ENCODE measurements at places on chromosomes 11 and 22.
A peak's percentile ranks its signal among the peaks of the same experiment; 100 is the strongest.

GRCh38 chr11:2098691-2099515 lies 40.3 kb downstream of the IGF2 start:
- DNase-seq = no peak

- DNase-seq = no peak
Measured at GRCh38 chr22:18121954-18122554, 11.4 kb downstream of the TUBA8 start.

DNA sequence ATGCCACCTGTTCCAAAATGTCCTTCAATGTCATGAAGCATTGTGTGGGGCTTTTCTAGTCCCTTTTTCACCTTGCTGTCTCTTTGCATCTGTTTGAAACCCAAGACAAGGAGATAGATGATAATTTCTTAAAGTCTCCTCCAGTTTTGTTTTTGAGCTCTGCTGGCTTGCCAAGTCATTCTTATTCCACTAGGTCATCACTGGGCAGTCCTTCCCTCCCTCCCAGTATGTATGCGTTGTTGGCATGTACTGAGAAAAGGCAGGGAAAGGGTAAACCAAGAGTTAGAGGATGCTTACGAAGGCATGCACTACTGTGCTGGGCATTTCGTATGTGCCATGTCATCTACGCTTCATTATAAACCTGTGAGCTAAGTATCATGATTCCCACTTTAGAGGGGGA lies 78.6 kb downstream of the PARVA start:
- no peak for DNase-seq

- DNase-seq = no peak
Measured at GRCh38 chr11:116446048-116446941, 326.5 kb downstream of the BUD13 start.

- DNase-seq = no peak
Measured at GRCh38 chr22:32576553-32577253, 102.1 kb downstream of the FBXO7 start.

DNA sequence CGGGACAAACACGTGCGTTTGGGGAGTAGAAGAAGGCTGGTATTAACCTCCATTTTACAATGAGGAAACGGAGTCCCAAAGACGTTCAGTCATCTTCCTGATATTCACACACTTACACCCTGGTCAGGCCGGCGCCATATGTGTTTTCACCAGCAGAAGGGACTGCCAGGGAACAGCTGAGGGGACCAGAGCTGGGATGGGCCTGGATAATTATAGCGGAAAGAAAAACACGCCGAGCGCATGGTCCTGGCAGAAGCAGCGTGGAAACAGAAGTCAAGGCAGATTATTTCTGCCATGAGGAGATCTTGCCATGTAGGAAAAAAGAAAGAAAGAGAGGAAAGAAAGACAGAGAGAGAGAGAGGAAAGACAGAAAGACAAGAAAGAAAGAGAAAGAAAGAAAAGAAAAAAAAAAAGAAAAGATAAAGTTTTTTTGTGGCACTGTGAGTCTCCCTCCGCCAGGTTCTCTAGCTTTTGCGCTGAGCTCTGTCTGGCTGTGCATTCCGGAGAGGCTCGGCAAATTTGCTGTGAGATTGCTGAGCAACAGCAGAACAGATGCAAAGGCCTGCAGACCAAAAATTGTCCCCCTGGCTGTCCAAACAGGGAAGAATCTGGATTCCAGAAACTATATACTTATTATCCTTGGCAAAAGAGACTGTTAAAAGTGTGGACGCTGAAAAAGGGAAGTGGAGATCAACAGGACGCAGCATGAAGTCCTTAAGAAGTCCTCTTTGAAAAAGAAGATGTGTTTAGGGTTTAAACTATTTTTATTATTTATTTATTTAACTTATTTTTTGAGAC lies 1.3 kb upstream of the UCP2 start:
- no peak for DNase-seq

DNA sequence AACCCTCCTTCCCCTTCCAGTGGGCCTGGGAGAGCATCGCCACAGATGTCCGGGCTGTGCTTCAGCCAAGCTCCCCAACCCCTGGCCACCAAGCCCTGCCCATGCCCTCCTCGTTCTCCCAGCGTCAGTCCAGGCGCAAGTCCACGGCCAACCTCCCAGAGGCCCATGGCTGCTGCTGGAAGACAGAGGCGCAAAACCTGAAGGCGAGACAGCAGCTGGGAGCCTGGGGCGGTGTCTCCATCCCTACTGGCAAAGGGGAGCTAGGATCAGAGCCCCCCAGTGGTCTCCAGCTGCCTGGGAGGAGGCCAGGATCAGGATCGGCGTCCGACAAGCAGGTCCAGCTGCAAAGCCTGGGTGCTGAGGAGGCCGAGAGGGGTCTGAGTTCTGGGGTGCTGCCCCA lies 1.9 kb downstream of the TSGA10IP start:
- DNase-seq = no peak

GRCh38 chr22:24965822-24966626 lies 13.5 kb downstream of the KIAA1671 start:
- DNase-seq = no peak

GRCh38 chr22:25390297-25391240 lies 171.1 kb downstream of the CRYBB2 start:
- no peak for DNase-seq

DNA sequence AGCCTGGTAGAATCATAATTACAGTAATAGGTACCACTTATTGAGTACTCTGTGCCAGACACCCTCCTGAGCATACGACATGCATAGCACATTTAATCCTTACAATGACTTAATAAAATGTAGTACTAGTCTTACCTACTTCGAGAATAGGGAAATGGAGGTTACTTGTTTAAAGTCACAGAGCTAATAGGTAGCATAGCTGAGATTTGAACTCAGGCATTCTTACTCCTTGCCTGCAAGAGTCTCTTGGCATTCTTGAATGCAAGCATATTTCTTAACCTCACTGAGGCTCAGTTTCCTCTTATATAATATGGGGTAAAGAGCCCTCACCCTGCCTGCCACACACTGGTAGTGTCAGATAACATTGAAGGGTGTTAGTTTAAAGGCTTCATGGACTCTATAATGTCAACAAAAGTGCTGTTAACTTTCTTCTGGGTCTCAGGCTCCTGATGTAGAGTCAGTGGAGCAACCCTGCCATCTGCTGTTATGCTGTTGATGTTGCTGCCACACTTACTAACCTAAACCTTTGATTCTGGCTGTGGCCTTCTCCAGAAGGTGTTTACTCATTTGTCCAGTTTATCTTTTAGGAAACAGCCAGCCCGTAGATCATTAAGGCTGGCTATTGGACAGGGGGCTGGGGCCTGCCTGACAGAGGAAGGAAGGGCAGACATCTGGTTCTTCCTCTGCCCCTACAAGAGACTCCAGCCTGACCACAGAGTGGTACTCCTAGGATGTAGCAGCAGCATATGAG lies 18.9 kb downstream of the LIMK2 start:
- peak; percentile 14 for DNase-seq

DNA sequence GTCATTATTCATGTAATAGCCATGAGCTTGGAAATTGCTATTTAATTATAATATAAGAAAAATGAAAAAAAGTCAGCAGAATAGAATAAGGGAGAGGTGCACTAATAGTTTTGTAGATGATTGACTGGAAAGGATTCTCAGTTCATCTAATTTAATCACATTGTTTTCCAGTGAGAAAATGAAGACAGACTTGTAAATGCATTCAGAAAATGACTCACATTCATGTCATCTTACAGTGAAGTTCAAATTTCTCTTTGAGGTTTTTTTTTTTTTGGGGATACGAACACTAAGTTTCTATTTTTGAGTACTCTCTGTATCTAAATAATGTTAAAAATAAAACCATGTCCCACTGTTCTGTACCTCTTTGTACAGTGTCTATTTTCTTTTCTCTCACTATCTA lies 18.5 kb upstream of the OR4A16 start:
- no peak for DNase-seq

Measured in stimulated activated CD4-positive, alpha-beta T cell treated with anti-CD3 and anti-CD28 coated beads, Interleukin-1b, Interleukin-23, amount 100 ng/mL, for 1 hour (primary cell).